ENCODE measurements at places on chromosomes 2 and 18. TPM values are rescaled to one million over a fixed set of nuclear protein-coding genes. Genes with fewer than 3 reads are reported as not detected.

GRCh38 chr2:149430743-149431736 is 100.7 kb downstream of the LYPD6 start:
- no peak for DNase-seq
- H3K4me3 ChIP-seq: no peak overlapping the region
- H3K27me3 ChIP-seq: no peaks in the 10 kb centered on the region

The TPO gene
- 6.1 TPM for total RNA-seq

The SLC9A4 gene
- not detected for total RNA-seq

The ALKAL2 gene
- 0.33 TPM for total RNA-seq
